ENCODE measurements at places on chromosomes 2 and 18.

GRCh38 chr2:70118798-70119454, 31.6 kb downstream of the PCBP1 start:
- DNase-seq, result no peak

- no peak for DNase-seq
These were observed 10.7 kb downstream of the ZEB2 start for GRCh38 chr2:144509001-144509878.

GRCh38 chr2:8541223-8541622, 140.6 kb upstream of the ID2 start:
- no peak for DNase-seq

DNA sequence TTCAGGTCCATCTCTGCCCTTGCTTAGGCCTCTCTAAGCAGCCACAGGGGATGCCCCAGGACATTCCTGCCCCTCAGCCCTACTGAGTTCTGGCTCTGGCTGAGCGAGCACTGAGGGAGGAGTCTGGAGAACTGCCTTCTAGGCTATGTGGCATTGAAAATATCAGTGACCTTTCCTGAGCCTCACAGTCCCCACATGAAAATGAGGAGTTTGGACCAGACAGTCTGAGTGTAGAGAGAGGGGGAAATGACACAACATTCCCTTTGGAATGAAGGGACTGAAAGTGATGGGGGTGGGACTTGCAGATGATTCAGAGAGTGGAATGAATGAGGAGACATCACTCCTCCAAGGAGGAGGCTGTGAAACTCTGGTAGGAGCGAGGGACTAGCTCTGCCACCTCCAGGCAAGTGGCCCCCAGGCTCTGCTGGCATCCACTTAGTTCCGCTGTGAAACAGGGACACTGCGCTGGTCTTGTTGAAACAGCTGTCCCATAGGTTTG, 8.0 kb downstream of the TNS1 start:
- no peak for DNase-seq

DNA sequence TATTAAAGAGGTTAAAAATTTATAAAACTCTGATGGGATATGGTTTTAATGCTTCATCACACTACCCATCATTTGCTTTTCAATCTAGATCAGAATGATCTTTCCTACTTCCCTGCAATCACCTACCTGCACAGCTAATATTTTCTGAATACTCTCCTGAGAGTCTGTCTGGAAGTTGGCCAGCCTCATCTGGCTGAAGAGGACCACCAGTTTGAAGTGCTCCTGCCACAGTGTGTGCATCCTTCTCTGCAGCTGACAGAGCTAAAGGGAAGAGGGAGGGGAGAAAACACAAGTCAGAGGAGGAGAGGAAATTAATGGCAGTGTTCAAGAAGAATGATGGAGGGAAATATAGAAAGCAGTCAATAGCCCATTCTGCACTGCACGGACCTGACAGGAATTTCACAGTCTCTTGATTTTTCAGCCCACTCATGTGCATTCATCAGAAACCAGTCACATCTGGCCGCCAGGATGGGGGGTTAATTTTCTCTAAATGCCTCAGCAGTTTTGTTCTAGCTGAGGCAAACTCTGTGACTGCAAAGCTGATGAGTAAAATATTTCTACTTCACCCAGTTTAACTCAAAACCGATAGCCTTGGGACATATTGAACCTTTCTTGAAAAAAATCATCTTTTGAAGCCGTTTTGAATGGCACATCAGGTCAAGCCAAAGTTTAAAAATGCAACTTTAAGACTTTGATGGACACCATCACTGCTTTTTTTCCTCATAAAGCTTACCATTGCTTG, 201.8 kb upstream of the KLHL14 start:
- no peak for DNase-seq

DNA sequence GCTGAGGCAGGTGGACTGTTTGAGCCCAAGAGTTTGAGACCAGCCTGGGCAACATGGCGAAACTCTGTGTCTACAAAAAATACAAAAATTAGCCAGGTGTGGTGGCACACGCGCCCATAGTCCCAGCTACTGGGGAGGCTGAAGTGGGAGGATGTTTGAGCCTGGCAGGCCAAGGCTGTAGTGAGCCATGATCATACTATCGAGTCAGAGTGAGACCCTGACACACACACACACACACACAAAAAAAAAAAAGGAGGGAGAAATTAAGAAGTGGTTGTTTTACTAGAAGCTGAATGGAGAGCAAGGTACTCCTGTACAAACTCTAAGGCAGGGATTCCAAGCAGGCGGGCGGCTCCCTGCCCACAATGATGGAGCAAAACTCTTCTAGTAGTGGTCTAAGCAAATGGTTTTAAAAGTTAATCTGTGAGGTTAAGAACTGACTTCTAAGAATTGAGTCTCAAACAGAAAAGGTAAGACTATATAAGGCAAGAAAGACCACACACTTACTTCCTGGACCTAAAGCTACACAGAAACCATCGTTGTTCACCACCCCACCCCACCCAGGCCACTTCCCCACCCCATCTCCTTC, 2.6 kb downstream of the ANKRD44 start:
- no peak for DNase-seq

GRCh38 chr2:137925599-137925998, 38.7 kb upstream of the HNMT start:
- DNase-seq, result no peak

DNA sequence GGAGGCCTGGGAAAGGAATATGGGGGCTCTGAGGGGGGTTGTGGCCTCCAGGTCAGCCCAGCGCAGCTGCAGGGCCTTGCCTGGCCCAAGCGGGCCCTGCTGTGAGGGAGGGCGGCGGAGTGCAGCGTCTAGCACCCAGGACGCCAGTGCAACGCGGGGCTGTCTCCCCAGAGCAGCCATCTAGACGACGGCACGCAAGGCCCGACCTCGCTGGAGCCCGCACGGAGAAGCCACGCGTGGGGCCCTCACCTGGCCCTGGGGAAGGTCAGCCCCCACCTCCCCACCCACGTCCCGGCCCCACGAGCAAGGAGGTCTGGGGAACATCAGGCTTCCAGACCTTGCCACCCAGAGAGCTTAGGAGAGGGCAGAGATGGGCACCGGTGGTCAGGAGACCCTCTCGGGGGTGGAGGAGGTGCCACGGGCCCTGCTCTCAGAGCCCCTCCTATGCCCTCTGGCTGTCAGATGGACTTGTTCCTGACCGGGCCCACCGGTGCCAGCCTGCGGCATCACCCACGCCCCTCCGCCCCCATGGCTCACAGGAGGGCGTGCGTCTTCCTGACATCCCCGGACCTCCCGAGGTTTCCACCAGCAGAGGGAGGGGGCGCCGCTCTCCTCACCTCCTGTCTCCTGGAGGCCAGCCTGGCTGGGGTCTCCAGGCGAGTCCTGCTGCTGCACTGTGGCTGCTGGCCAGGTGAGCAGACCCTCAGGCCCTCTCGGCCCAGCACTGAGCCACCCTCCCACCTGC, 17.0 kb downstream of the GPR35 start:
- no peak for DNase-seq

GRCh38 chr18:9260388-9261380, 73.9 kb upstream of the TWSG1 start:
- no peak for DNase-seq

- DNase-seq, result no peak
These were observed 1412.0 kb upstream of the ZEB2 start for GRCh38 chr2:145931781-145932395.

DNA sequence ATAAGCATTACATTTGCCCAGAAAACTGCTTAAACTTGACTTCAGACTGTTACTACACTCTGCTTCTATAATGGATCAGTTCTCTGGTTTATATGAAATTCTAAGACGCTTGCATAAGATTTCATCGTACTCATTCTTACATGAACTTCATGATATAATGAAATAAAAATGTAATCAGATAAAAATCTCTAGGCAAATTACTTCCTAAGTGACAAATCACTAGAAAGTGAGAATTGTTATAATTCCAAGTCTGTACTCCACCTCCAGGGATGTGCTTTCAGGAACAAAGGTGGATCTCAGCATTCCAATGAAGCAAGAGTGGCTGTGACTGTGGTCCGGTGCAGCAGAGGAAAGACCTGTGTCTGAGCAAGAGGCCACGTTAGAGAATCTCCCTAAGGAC, 226.2 kb downstream of the PIEZO2 start:
- no peak for DNase-seq
